ENCODE measurements at places on chromosomes 5 and 9. TPM values are rescaled to one million over a fixed set of nuclear protein-coding genes. Genes with fewer than 3 reads are reported as not detected.

DNA sequence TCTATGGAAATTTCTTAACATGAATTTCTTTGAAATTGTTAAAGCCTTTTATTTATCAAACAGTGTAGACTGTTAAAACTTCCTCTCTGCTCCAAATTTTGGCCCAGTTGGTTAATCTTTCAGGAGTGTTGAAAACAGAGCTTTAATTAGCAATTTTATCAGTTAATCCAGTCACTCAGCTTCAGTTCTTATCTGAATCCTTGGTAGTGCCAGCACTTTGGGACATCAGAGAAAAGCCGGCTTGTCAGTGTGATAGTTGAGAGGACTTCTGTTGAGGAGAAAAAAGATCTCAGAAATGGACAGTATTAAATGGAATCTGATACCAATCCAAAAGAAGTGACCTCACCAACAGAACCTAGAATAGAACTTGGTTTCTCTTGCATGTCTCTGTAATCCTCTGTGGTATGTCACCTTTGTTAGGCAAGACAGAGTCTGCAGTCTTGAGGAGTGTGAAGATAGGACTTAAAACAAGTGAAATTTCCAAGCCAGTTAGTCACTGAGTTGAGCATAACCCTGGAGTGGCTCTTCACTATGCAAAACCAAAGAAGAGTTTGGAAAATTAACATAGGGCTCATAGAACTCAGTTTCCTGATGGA lies 251.8 kb downstream of the NNT start:
- H3K4me1 ChIP-seq, result no peaks in the 10 kb centered on the region
- H3K36me3 ChIP-seq, result no peaks in the 10 kb centered on the region
- no peak overlapping the region for H3K27ac ChIP-seq
- DNase-seq, result no peak

- H3K4me3 ChIP-seq, result peak overlapping the region; percentile 97
- peaks cover 32% of the 10 kb centered on the region for H3K4me1 ChIP-seq
- DNase-seq, result no peak
- H3K27me3 ChIP-seq, result no peaks in the 10 kb centered on the region
- H3K36me3 ChIP-seq, result peaks cover 18% of the 10 kb centered on the region
Observed at GRCh38 chr5:78361631-78361993, 1.2 kb downstream of the SCAMP1 start.

The HTR1A gene
- not detected for total RNA-seq

GRCh38 chr5:111116550-111116949 lies 24.4 kb downstream of the WDR36 start:
- no peak for DNase-seq
- peaks cover 23% of the 10 kb centered on the region for H3K36me3 ChIP-seq
- H3K27me3 ChIP-seq, result no peaks in the 10 kb centered on the region
- H3K4me1 ChIP-seq, result peaks cover 2% of the 10 kb centered on the region
- no peak overlapping the region for H3K4me3 ChIP-seq
- no peak overlapping the region for H3K27ac ChIP-seq

GRCh38 chr5:156922207-156922792 lies 40.7 kb downstream of the TIMD4 start:
- peaks cover 70% of the 10 kb centered on the region for H3K4me1 ChIP-seq
- peak; percentile 14 for DNase-seq
- H3K27ac ChIP-seq, result peak overlapping the region; percentile 85
- peaks cover 15% of the 10 kb centered on the region for H3K36me3 ChIP-seq
- H3K4me3 ChIP-seq, result peak overlapping the region; percentile 48

The TAF11L5 gene
- not detected for total RNA-seq

DNA sequence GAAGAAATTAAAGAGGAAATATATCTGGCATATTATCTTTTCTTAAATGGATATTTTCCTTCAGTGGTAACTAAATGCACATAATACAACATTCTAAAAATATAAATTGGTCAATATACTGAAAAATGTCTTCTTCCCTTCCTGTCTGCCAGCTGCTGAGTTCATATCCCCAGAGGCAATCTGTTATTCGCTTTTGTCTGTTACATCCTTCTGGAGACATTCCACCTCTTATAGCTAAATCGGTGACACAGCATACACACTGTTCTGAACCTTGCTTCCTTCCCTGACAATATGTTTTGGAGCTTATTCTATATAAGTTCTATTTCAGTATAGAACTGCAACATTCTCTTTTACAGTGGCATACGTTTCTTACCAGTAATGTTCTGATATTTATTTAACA lies 147.8 kb downstream of the TENT4A start:
- DNase-seq, result no peak
- no peaks in the 10 kb centered on the region for H3K4me1 ChIP-seq
- H3K27ac ChIP-seq, result no peak overlapping the region
- no peaks in the 10 kb centered on the region for H3K36me3 ChIP-seq

GRCh38 chr9:98596486-98596885 lies 112.2 kb downstream of the GABBR2 start:
- no peaks in the 10 kb centered on the region for H3K36me3 ChIP-seq
- no peak overlapping the region for H3K27ac ChIP-seq
- H3K27me3 ChIP-seq, result peaks cover 3% of the 10 kb centered on the region
- H3K4me3 ChIP-seq, result no peak overlapping the region
- no peak for DNase-seq

DNA sequence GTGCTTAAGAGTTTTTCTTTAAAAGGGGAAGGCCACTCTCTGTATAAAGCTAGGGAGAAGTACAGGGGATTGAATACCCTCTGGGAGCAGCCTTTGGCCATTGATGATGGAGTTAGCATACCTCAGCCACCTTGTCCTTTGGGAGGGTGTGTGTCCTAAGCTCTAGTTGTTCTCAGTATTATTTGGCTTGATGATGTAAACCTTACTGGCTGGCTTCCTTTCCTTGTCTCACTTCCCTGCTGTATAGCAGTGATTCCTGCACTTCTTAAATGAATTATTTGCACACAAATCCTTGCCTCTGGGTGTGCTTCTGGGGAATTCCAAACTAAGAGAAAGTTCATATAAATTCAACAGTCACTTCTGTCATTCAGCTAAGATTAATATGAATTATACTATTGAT lies 234.9 kb upstream of the RIOK2 start:
- H3K4me1 ChIP-seq, result no peaks in the 10 kb centered on the region
- H3K36me3 ChIP-seq, result no peaks in the 10 kb centered on the region
- DNase-seq, result no peak
- no peaks in the 10 kb centered on the region for H3K27me3 ChIP-seq
- H3K4me3 ChIP-seq, result no peak overlapping the region

DNA sequence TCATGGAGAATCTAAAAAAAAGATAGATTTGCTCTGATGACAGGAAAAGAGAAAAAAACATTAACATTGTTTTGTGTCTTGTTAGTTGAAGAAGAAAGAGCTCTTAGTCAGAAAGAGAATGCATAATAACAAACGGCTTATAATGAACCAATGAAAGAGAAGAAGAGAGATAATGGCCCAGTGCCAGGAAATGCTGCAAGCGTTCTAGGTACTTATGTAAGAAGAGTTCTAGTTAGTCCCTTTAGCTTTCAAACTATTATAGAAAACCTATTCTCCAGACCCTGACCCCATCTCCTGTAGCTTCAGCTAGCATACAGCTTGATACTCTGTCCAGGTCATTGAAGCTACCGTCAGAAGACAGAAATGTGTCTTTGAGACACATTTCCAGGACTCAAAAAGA lies 70.2 kb downstream of the FBXL17 start:
- H3K27ac ChIP-seq, result no peak overlapping the region
- no peak overlapping the region for H3K4me3 ChIP-seq
- H3K4me1 ChIP-seq, result no peaks in the 10 kb centered on the region
- H3K27me3 ChIP-seq, result no peaks in the 10 kb centered on the region

- peak overlapping the region; percentile 60 for H3K27ac ChIP-seq
- peaks cover 94% of the 10 kb centered on the region for H3K4me1 ChIP-seq
- no peak overlapping the region for H3K4me3 ChIP-seq
Observed at GRCh38 chr9:114914139-114914538, 16.3 kb downstream of the TNFSF8 start.

DNA sequence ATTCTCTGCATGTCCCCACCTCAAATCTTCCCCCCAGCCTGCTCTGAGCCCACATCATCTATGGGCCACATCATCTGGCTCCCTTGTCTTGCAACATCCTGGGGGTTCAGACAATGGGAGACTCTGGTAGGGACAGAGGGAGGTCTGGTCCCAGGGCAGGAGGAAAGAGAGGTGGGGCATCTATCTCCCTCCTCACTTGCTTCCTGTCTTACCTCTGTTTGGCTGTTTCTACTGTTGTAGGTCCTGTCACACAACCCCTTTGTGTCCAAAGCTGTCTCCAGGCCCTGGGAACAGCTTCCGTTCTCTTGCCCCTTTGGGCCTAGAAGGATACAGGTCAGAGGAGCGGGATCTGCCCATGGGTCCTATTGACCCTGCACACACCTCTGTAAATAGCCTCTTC lies 227.2 kb downstream of the NSG2 start:
- DNase-seq, result no peak
- H3K4me3 ChIP-seq, result no peak overlapping the region
- no peak overlapping the region for H3K27ac ChIP-seq
- no peaks in the 10 kb centered on the region for H3K36me3 ChIP-seq

- DNase-seq, result no peak
- no peaks in the 10 kb centered on the region for H3K4me1 ChIP-seq
- no peak overlapping the region for H3K4me3 ChIP-seq
- no peaks in the 10 kb centered on the region for H3K36me3 ChIP-seq
- no peaks in the 10 kb centered on the region for H3K27me3 ChIP-seq
Observed at GRCh38 chr5:160133071-160133917, 14.0 kb upstream of the PWWP2A start.

DNA sequence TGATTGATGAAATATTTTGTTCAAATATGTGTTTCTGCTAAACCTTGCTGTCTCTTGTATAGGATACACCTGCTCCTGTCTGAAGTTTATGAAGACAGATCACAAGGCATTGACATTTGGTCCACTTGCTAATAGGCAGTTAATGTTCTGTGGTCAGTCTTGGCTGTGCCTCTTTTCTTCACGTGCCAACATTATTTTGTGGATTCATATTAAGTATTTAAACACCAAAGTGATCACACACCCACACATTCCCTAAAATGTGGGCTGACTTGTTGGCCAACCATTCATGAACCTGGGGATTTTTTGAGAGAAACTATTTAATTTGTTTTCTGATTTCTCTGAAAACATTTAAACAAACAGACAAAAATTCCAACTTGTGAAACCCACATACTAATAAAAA lies 33.7 kb downstream of the ZNF462 start:
- no peak overlapping the region for H3K27ac ChIP-seq
- no peak overlapping the region for H3K4me3 ChIP-seq
- H3K4me1 ChIP-seq, result no peaks in the 10 kb centered on the region
- no peaks in the 10 kb centered on the region for H3K27me3 ChIP-seq
- no peak for DNase-seq
- H3K36me3 ChIP-seq, result no peaks in the 10 kb centered on the region

The DDX4 gene
- 0.50 TPM for total RNA-seq

The LYSMD3 gene
- total RNA-seq, result 21.1 TPM

The STK32A gene
- not detected for total RNA-seq

- H3K27ac ChIP-seq, result no peak overlapping the region
- no peaks in the 10 kb centered on the region for H3K4me1 ChIP-seq
- H3K27me3 ChIP-seq, result no peaks in the 10 kb centered on the region
- no peaks in the 10 kb centered on the region for H3K36me3 ChIP-seq
- H3K4me3 ChIP-seq, result no peak overlapping the region
Observed at GRCh38 chr9:9942764-9943424, 669.9 kb downstream of the PTPRD start.

The NDUFS4 gene
- total RNA-seq, result 43.2 TPM

DNA sequence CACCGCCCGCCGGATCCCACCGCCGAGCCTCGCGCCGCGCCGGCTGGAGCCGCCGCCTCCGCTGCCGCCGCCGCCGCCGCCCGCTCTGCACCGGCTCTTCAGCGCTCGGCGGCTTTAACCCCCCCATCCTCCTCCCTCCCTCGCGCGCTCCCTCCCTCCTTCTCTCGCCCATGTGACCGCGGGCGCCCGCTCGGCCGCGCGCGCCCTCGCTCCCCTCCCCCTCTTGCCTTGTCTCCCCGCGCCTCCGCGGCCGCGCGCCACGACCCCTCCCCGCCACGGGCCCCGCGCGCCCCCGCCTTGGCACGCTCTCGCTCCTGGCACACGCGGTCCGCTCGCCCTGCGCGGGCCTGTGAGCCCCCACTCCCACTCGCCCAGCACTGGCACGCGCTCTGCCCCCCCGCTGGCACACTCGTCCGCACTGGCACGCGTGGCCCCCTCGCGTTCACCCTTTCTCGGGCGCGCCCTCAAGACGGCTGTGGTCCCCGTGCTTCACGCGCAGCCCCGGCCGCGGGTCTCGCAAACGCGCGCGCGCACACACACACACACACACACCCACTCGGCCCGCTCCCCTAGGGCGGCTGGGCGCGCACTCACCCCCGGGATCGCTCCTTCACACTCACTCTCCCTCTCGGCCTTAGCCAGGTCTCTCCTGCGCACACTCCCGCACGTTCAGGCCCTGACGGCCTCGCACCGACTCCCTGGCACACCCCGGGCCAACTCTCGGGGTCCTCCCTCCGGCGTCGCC lies at the start of gene CNTFR:
TSS of gene CNTFR (minus strand) at position 89 of the 745 bp plus-strand sequence. CDS start 20,743 bp downstream, outside the sequence.
- H3K27me3 ChIP-seq, result peaks cover 84% of the 10 kb centered on the region
- H3K4me3 ChIP-seq, result peak within 1 kb of the TSS; percentile 57

DNA sequence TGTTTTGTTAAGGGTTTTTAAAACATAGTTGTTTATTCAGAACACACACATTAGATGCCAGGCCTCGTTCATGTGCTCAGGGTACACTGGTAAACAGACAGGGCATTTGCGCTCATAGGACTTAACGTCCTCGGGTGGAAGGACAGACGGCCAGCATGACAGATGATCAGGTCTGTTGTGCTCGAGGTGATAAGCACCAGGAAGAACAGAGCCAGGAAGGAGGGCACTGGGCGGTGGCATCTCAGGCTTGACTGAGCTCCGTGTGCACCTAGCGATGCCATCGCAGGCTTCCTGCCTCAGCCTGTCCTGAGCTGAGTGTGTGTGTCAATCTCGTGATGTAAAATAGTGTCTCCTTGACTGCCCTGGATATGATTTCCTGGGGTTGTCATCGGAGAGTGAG lies 96.5 kb downstream of the EHMT1 start:
- DNase-seq, result no peak
- no peaks in the 10 kb centered on the region for H3K27me3 ChIP-seq
- H3K36me3 ChIP-seq, result peaks cover 75% of the 10 kb centered on the region
- H3K4me3 ChIP-seq, result peak overlapping the region; percentile 25
- peak overlapping the region; percentile 71 for H3K27ac ChIP-seq

The BAAT gene
- total RNA-seq, result not detected

GRCh38 chr5:78720997-78721396 lies 72.4 kb upstream of the LHFPL2 start:
- H3K36me3 ChIP-seq, result no peaks in the 10 kb centered on the region
- no peaks in the 10 kb centered on the region for H3K4me1 ChIP-seq
- H3K27me3 ChIP-seq, result peaks cover 3% of the 10 kb centered on the region
- no peak overlapping the region for H3K4me3 ChIP-seq
- DNase-seq, result no peak

DNA sequence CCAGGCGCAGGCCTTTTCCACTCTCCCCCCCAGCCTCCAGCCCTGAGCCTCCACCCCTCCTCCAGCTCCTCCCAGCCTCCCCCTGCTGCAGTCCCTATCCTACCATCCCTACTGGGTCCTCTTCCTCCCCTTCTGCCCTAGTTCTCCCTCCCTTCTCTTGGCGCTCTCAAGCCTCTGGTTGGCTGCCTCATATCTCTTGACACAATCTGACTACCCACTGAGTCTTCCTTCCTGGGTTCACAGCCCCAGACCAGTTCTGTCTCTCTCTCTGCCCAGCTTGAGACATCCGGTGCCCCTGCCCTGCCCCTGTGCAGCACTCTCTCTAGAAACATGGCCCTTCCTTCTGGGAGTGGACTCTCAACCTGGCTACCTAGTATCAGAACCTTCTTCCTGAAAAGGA lies 76.2 kb downstream of the TSPAN17 start:
- DNase-seq, result no peak
- no peaks in the 10 kb centered on the region for H3K36me3 ChIP-seq
- H3K27ac ChIP-seq, result no peak overlapping the region
- peaks cover 40% of the 10 kb centered on the region for H3K27me3 ChIP-seq
- H3K4me3 ChIP-seq, result no peak overlapping the region

Data from activated CD4-positive, alpha-beta T cell treated with anti-CD3 and anti-CD28 coated beads, Interleukin-2, amount 10 ng/mL, durations not matched to agents 7 days and 5 days (primary cell).